ENCODE measurements at places on chromosomes 5 and 9.

- peak; percentile 80 for DNase-seq
Measured at GRCh38 chr5:101425339-101425859, 522.3 kb upstream of the ST8SIA4 start.

DNA sequence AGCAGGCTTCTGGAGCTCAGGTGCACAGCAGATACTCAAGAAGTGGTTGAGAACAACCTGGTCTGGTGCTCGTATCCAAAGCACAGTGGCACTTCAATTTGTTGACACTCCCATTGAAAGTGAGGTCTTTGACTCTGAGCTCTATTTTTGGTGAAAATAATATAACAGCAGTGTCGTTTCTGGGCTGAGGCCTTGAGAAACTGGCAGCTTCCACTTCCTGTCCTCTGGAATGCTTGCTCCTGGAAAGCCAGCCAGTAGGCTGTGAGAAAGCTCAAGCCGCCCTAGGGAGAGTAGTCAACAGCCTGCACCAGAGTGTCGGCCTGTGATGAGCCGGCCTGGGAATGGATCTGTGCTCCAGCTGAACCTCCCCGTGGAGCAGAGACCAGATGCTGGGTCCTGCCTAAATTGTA, 6.8 kb upstream of the SUSD3 start:
- peak; percentile 32 for DNase-seq

- DNase-seq = no peak
Measured at GRCh38 chr9:95028853-95029219, 288.7 kb downstream of the FANCC start.

- peak; percentile 17 for DNase-seq
Measured at GRCh38 chr5:122805481-122805880, 30.6 kb downstream of the SNX2 start.

- DNase-seq = no peak
Measured at GRCh38 chr5:64347309-64347708, 158.5 kb upstream of the RGS7BP start.

DNA sequence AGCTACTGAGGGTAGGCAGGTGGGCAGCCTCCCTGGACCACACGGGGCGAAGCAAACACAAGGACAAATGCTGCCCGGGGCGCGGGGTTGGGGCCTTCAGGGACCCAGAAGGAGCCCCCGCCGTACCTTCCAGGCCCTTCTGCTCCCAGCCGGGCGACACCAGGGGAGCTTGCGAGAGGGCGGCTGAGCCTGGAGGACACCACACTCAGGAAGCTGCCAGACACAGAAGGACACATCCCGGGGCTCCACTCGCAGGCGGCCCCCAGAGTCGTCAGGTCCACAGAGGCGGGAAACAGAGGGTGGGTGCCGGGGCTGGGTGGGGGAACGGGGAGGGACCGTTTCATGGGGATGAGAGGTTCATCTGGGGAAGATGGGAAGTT, 58.5 kb upstream of the UBAC1 start:
- DNase-seq = no peak

DNA sequence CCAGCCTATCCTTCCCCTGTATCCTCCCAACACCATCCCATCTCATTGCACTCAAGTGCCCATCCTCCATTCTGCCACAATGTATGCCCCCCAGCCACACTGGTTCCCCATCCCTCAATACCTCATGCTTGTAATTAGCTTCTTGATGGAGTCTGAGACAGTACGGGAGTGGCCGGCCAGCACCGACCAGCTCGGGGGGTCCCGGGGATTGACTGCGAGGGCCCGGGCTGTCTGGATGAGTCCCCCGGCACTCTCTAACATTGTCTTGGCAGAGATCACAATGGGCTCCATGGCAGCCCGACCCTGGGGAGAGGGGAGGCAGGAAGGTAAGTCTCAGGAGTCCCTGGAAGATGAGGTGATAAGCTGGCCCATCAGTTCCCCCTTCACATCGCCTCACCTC, 17.2 kb upstream of the TPM2 start:
- DNase-seq = no peak

DNA sequence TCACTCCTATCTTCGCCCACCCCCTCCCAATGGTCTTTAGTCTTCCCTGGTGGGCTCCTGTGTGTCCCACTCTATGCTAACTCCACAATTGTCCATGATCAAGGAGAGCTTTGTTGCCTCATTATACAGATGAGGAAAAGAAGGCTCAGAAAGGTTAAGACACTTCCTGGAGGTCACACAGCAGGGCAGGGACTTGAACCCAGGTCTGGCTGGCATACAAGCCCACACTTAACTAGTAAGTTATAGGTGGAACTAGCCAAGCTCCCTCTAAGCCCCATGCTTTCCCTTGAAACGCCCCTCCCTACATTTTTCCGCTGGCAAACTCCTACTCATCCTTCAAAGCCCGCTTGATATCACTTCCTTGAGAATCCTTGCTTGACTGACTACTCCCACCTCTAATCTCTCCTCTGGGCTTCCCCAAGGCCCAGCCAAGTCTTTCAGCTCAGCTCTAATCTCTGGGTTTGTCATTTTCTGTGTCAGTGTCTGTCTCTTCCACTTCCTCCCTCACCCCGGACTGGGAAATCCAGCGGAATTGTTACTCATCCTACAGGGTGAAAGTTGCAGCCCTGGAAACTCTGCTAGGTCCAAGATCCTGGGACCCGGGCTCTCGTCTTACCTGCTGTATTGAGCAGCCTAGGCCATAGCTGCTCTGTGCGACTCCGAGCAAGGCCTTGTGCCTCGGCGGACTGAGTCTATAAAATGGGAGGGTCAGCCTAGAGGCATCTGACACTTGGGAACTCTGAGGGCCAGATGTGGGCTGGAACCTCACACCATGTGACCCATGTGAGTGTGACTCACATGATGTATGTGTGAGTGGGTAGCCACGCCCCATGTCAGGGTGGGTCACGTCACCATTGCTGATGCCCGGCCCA, 144.5 kb downstream of the GAPVD1 start:
- DNase-seq = no peak

DNA sequence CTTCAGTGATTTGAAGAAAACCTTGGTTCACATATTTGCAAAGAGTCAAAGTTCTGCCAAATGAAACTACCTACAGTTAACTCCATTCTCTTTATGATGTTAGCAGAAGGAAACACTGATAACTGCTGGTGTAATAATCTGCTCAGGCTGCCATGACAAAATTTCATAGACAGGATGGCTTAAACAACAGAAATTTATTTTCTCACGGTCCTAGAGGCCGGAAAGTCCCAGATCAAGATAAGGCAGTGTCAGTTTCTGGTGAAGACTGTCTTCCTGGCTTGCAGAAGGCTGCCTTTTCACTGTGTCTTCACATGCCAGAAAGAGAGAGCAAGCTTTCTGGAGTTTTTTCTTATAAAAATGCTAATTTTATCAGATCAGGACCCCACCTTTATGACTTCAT, 102.4 kb upstream of the PARP8 start:
- no peak for DNase-seq

- DNase-seq = no peak
Measured at GRCh38 chr9:18233776-18234445, 240.0 kb upstream of the ADAMTSL1 start.

GRCh38 chr5:149360272-149360671, 2.4 kb downstream of the PCYOX1L start:
- no peak for DNase-seq

DNA sequence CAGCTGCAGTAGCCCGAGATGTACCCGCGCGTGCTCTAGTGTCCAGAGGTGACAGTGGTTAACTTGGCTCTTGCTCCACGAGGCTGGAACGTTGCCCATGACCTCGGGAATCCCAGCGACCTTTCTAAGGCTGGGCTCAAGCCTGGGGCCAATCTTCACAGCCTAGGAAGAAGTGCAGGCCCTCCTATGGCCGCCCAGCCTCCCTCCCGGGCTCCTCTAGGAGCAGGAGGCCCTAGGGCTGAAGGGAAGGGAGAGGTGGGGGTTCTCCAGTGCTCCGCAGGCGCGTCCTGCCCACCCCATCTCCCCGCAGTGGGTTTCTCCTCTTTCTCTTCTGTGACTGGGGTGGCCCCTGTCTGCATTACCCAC, 13.3 kb downstream of the NR2F1 start:
- no peak for DNase-seq

- DNase-seq = no peak
Measured at GRCh38 chr5:109451146-109451545, 41.4 kb upstream of the PJA2 start.

GRCh38 chr5:158382473-158382872, 523.5 kb upstream of the CLINT1 start:
- DNase-seq = peak; percentile 96

- DNase-seq = no peak
Measured at GRCh38 chr9:18855656-18856055, 177.4 kb downstream of the SAXO1 start.

GRCh38 chr9:25353783-25354182, 324.5 kb downstream of the TUSC1 start:
- DNase-seq = no peak

DNA sequence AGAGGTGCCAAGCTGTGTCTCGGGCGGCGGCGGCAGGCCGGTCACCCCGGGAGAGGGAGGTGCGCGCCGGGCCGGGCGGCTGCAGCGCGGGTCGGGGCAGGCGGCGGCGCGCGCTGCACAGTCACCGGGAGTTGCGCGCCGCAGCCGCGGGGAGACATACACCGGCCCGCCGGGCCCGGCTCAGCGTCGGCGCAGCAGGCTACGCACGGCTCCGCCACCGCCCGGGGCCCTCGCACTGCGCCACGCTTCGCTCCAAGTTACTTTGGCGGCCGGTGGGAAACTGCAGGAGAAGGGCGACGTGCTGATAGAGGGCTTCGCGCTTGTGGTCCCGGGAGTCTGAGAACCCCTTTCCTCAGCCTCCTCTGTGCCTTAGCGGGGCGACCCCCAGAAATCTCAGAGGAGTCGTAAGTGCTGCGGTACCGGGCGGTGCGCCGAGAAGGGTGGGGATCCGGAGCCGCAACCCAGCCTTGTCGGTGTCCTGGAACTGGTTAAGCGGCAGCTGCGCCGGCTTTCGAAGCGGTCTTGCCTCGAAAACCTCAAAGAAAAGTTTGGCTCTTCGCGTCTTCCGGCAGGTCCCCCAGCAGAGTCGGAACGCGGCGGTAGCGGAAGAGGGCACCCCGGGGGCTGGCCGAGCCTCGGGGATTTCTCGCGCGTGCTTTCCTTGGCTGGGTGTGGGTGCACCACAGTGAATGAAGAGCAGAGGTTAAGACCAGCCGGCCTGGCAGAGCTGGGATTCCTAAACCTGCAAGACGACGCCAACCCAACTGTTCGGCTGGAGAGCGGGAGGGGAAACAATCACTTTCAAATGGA, at the start of gene EFNA5:
TSS of gene EFNA5 (minus strand) at position 6 of the 810 bp plus-strand sequence.
- DNase-seq = no peak

DNA sequence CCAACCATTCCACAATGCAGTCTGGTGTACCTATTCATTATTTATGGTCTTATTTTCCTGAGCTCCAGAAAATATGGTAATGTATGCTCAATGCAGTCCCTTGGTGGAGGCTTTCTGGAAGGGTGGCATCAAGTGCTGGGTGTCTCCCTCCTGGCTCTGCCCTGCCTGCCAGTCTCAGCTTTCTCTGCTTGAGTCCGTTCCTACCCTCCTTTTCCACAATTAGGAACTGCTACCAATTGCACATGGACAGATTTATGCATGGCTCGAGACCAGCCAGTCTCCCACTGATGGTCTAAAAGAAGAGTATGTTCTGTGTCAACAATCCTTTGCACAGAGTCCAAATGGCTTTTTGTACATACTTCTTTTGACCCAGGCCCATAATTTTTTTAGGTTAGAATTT, 189.8 kb downstream of the TLE1 start:
- DNase-seq = no peak

GRCh38 chr5:41649659-41650058, 139.3 kb upstream of the PLCXD3 start:
- peak; percentile 68 for DNase-seq

- DNase-seq = no peak
Measured at GRCh38 chr5:161385027-161385426, 161.5 kb downstream of the GABRB2 start.

DNA sequence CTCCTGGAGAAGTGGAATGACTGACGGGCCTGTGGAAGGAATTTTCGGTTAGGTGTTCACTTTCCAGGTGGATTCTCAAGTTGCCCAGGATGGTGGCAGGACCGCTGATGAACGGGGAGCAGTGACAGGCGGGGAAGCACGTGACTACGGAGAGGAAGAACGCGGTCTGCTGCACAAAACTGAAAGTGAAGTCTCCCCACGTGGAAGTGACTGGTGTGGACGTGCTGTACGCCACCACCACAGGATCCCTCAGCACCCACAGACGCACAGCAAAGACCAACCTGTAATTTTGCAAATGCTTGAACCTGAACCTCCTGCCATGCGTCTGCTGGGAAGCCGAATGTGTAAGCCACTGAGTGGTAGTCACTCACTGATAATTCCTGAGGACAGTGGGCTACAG, 51.4 kb downstream of the RNF130 start:
- DNase-seq = no peak

GRCh38 chr9:93205045-93205768, 21.3 kb downstream of the WNK2 start:
- peak; percentile 39 for DNase-seq

- DNase-seq = no peak
Measured at GRCh38 chr9:14096258-14096922, 217.6 kb downstream of the NFIB start.

DNA sequence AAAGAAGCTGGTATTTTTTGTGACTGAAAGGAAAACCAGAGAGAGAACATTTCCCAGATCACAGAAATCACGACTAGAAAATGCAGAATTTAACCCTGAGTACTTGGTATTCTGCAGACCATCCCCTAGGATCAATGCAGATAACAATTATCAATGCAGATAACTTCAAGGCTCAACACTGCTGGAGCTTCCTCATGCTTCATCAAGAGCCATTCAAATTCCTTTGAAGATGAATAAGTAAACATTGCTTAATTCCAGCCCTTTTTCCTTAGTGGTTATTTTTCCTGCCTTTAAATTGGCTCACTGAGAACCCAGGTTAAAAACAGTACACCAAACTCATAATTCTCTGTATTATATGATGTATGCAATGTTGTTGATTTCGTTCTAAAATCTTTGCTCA, 370.1 kb upstream of the TLE4 start:
- DNase-seq = no peak

DNA sequence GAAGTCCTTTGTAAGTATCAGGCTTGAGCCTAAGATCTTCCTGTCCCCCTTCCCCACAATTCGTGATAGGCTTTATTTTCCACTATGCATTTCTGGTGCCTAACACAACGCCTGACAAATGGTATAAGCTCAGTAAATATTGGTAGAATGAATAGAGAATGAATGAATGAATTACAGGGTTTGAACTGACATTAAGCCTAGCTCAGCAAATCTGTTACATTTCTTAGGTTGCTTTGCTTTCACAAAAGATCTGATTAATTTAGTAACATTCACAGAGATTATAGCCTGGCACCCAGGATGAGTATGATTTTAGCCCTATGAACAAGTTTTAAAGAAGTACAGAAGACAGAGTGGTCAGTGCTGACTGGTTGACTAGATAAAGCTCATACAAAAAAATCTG, 16.4 kb downstream of the RUSC2 start:
- DNase-seq = no peak

- no peak for DNase-seq
Measured at GRCh38 chr5:120464627-120465435, 731 bp downstream of the PRR16 start.

DNA sequence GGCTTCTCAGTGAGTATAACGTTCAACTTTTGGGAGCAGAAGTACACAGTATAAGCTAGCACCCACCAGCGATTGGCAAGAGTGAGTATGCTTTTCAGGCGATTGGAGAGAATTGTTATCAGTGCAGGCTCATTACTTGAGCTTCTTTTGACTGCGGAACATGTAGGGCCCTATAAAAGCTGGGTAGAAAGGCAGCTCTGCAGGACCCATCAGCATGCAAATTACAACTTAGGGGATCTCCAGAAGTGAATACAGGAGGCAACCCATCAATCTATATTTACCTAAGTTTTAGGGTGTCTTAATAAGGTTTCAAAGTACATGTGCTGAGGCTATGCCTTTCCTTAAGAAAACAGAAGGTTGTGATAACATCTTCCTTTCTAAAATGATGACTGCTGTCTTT, 225.0 kb downstream of the MLLT3 start:
- DNase-seq = no peak

- peak; percentile 81 for DNase-seq
Measured at GRCh38 chr5:142699184-142699720, 13.4 kb upstream of the FGF1 start.
